ENCODE measurements at places on chromosomes 6 and 20. TPM values are rescaled to one million over a fixed set of nuclear protein-coding genes. Genes with fewer than 3 reads are reported as not detected.

GRCh38 chr6:112187736-112188135 lies 66.6 kb downstream of the LAMA4 start:
- DNase-seq: no peak

DNA sequence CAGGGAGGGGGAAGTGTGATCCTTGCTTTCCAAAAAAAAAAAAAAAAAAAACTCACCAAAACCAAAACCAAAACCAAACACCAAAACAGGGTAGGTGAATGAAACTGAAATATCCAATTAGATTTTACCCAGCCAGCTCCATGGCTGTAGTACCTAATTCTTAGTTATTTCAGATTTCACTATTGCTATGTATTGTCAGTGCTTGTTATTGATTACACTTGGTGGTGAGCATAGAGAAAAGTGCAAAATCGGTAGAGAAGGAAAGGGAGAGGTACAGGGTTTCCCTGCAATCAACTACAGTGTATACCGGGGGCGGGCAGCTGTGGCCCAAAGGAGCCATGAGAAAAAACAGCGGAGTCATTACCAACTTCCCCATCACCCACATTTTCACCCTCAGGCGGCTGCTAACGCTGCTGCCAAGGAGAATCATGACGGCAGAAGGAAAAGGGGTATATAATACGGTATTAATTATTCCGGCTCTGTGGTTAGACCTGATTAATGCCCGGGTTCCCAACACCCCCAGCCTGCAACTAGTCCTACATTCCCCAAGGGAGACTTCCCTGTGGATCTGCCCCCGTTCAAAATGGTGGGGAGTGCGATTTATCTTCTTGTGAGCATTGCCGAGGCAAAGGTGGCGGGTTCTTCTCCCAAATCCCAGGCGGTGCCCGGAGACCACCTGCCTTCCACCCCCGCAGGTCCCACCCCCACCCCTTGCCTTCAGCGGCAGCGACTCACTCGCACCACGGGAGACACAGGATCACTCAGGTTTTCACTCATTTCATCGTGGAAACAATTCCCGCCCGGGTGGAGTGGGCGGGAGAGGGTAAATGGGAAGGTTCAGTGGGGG lies at the start of gene C6orf62:
TSS of gene C6orf62 (minus strand) at position 30 of the 847 bp plus-strand sequence. CDS start 486 bp downstream, outside the sequence.
- DNase-seq: peak; percentile 34

- DNase-seq: no peak
Measured at GRCh38 chr20:11302436-11302835, 615.3 kb upstream of the BTBD3 start.

- peak; percentile 84 for DNase-seq
Measured at GRCh38 chr20:1005452-1006027, 3.4 kb upstream of the RSPO4 start.

GRCh38 chr6:103872678-103873077 lies 987.0 kb downstream of the HACE1 start:
- DNase-seq: peak; percentile 13

GRCh38 chr6:12779772-12780171 lies 63.2 kb downstream of the PHACTR1 start:
- no peak for DNase-seq

- no peak for DNase-seq
Measured at GRCh38 chr6:123888771-123889513, 85.3 kb downstream of the NKAIN2 start.

GRCh38 chr6:40774932-40775331 lies 187.8 kb upstream of the LRFN2 start:
- DNase-seq: no peak

GRCh38 chr6:127997496-127998164 lies 96.8 kb upstream of the THEMIS start:
- no peak for DNase-seq

- peak; percentile 32 for DNase-seq
Measured at GRCh38 chr6:12637960-12638641, 78.5 kb upstream of the PHACTR1 start.

- no peak for DNase-seq
Measured at GRCh38 chr6:34295721-34296120, 46.9 kb upstream of the SMIM29 start.

DNA sequence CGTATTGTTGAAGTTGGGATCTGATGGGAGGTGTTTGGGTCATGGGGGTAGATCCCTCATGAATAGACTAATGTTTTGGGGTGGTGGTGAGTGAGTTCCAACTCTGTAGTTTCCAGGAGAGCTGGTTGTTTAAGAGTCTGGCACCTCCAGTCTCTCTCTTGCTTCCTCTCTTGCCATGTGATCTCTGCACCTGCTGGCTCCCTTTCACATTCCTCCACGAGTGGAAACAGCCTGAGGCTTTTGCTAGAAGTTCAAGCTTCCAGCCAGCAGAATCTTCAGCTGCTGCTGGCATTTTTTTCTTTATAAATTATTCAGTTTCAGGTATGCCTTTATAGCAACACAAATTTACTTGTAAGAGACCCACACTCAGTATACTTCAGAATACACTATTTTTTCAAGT lies 1021.6 kb downstream of the EYS start:
- DNase-seq: no peak

DNA sequence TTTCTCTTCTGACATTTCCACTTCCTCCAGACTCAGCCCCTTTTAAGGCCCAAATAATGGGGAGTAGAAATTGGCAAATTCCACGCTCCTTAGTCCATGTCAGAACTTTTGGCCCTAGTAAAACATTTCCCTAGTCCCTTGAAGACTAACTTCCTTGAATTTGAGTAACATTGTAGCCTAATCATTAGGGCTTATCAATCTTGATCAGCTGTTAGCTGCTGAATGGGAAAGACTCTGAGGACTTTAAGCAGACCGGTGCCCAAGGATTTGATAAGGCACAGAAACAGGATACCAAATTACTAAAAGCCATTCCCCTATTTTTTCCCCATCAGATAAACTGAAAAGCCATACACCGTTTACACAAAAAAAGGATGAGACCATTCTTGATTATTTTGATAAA lies 37.0 kb upstream of the ECI2 start:
- DNase-seq: no peak

DNA sequence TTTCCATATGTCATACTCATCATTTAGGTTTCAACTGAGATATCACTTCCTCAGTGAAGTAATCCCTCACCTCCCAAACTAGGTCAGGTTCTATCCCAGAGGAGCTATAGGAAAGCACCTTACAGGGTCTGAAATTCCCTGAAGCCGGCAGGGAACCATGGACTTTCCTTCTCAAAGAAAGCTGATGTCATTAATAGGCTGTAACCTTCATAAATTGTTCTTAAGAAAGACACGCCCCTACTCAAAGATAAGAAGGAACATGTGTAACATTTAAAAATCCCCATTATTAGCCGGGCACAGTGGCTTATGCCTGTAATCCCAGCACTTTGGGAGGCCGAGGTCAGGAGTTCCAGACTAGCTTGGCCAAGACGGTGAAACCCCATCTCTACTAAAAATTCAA lies 50.0 kb upstream of the RNGTT start:
- no peak for DNase-seq

DNA sequence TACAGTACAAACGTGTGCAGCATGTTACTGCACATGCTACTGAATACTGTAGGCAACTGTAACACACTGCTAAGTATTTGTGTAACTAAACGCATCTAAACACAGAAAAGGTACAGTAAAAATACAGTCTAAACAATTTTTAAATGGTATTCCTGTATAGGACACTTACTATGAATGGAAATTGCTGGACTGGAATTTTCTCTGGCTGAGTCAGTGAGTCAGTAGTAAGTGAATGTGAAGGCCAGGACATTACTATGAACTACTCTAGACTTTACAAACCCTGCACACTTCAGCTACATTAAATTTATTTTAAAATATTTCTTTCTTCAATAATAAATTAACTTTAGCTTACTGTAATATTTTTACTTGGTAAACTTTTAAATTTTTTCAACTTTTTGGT lies 225.0 kb upstream of the TENT5A start:
- DNase-seq: no peak

DNA sequence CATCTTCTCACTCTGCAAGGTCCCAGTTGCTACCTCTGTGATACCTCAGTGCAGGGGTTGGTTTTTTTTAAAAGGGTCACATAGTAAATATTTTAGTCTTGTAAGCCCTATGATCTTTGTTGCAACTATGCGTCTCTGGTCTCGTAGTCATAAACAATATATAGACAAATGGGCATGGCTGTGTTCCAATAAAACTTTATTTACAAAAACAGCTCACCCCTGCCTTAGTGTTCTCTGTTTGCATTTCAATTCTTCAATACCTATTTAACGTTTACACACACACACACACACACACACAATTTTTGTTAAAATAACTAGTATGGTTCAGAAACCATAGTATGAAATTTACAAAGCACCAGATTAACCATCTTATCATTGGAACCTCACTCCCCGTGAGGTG lies 216.8 kb downstream of the PREX1 start:
- no peak for DNase-seq

DNA sequence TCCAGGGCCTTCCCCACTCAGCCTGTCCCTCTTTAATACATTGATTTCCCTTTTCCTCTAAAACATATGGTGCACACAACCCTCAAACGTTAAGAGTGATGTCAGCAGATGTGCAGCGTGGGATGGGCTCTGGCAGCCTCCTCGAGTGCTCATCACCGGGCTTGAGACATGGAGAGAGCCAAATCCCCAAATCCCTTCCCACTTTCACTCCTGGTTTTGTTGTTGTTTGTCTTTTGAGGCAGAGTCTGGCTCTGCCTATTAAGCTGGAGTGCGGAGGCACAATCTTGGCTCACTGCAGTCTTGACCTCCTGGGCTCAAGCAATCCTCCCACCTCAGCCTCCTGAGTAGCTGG lies 5.8 kb upstream of the PLTP start:
- no peak for DNase-seq

DNA sequence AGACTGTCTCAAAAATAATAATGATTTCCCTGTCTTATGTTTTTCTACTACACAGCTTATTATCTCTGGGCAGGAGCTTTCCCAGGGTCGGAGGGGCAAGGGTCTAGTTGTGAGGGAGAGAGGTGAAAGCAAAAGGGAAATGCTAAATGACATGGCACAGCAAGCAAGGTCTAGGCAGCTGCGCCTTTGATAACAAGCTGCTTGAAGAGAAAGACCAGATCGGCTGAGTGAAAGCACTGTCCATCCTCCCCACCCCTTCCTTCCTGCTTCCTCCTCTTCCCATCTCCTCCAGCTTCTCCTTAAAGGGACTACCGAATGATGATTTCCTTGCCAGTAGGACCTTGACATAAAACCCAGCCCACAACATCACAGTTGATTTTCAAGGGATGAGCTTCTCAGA lies 158.1 kb upstream of the AKAP12 start:
- no peak for DNase-seq

DNA sequence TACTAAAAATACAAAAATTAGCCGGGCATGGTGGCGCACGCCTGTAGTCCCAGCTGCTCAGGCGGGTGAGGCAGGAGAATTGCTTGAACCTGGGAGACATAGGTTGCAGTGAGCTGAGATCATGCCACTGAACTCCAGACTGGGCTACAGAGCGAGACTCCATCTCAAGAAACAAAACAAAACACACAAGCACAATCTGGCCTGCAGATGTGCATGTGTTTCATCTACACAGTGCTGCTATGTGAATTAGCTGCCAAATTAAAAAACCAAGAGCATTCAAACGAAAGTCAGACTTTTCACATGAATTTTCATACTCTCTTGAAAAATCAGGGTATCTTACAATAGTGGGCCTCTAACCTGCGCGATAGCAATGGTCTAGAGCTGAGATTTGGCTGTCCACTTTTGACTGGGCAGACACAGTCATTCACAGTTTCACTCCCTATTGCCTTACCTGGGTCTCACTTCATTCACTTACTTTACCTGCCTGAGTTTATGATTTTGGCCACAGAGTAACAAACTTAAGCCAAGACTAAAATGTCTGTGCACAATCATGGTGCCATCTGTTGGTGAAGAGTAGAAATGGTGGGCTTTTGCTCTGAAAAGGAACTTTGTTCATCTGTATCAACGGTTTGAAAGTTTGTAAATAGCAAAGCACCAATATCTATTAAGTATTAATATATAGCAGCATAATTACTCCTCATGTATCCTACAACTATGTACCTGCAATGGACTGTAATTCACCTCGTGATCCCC lies 138.5 kb upstream of the UST start:
- peak; percentile 12 for DNase-seq

- no peak for DNase-seq
Measured at GRCh38 chr6:6751266-6751596, 162.7 kb downstream of the LY86 start.

- no peak for DNase-seq
Measured at GRCh38 chr6:38057994-38058393, 238.5 kb downstream of the ZFAND3 start.

GRCh38 chr6:30754631-30755030 lies 10.3 kb upstream of the IER3 start:
- DNase-seq: no peak

- no peak for DNase-seq
Measured at GRCh38 chr6:139126931-139127330, 7.9 kb upstream of the HECA start.

GRCh38 chr20:62370807-62371587 lies 3.9 kb upstream of the LAMA5 start:
- no peak for DNase-seq

DNA sequence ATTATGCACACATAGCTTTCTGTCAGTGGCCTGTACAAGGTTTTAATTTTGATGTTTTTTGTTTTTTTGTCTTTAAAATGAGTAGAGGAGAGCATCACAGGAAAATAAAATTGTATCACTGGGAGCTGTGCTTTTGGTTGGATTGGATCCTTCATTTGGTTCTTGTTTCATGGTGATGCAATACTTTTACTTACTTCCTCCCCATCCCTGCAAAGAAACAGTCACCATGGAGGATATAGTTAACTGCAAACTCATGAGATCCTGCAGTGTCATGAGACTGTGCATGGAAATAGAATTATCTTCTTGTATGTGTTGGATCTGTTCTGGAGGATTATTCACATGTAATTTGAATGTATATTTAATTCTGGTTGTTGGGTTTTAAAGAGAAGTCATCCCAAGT lies 122.3 kb downstream of the JARID2 start:
- DNase-seq: no peak

- DNase-seq: no peak
Measured at GRCh38 chr6:1580109-1580508, 29.6 kb upstream of the FOXC1 start.

- no peak for DNase-seq
Measured at GRCh38 chr6:137645850-137646249, 151.7 kb upstream of the OLIG3 start.

DNA sequence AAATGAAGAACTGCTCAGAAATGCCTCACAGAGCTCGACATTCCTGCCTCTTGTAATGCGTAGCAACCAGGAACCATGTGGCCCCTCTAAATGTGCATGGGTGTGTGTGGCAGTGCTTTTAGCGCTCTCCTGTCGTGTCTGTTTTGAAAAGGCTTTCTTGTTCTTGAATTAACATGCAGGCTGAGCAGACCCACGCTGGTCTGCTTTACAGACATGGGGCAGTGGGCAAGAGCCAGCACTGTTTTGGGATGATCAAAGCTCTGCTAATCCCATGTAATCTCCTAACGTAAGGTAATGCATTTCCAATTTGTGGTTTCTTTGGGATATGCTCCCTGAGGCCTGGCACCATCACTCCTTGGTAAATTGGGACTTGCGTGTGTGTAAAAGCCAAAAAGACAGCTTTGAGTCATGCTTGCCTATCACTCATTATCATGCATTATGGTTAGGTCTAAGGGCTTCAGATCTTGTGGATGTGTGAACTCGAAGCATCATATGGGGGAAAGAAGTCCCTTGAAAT lies 11.8 kb downstream of the RIPOR2 start:
- peak; percentile 27 for DNase-seq

Gene FGD2
- total RNA-seq: 0.04 TPM

Gene PKIB
- 62.9 TPM for total RNA-seq

Gene STMND1
- total RNA-seq: not detected

Gene MYCT1
- total RNA-seq: 2.7 TPM

Gene IRF4
- 4.8 TPM for total RNA-seq

Gene LINC00237
- total RNA-seq: 3.7 TPM

Gene SYTL3
- total RNA-seq: 0.74 TPM

Gene HTR1B
- 0.31 TPM for total RNA-seq

Gene DYNLT2
- 1.3 TPM for total RNA-seq
